ENCODE measurements at places on chromosomes 6 and 20.
A peak's percentile ranks its signal among the peaks of the same experiment; 100 is the strongest.

- no peak for DNase-seq
Measured at GRCh38 chr6:147738516-147739162, 230.1 kb downstream of the SAMD5 start.

GRCh38 chr20:50540620-50541605 lies 30.7 kb downstream of the PTPN1 start:
- no peak for DNase-seq

GRCh38 chr6:37566111-37566949 lies 66.6 kb upstream of the CCDC167 start:
- peak; percentile 29 for DNase-seq

- no peak for DNase-seq
Measured at GRCh38 chr6:26411751-26412150, 9.7 kb downstream of the BTN3A1 start.

DNA sequence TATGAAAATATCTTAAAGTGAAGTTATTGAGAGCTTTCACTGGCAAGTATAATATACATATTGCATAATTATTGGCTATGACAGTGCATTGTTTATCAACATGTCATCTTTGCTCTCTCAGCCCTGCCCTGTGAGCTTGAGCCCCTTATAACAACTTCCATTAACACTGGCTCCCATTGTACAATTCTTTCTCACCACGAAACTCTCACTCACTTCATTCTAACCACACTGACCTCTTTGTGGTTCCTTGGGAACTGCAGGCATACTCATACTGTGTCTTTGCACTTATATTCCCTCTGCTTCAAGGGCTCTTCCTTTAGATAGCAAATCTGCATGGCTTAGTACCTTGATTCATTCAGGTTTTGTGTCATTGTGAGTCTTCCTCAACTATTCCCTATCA lies 411.8 kb downstream of the CDKAL1 start:
- no peak for DNase-seq
